GM06990 (cell line): ENCODE measurements at places on chromosomes 13 and 19.

DNA sequence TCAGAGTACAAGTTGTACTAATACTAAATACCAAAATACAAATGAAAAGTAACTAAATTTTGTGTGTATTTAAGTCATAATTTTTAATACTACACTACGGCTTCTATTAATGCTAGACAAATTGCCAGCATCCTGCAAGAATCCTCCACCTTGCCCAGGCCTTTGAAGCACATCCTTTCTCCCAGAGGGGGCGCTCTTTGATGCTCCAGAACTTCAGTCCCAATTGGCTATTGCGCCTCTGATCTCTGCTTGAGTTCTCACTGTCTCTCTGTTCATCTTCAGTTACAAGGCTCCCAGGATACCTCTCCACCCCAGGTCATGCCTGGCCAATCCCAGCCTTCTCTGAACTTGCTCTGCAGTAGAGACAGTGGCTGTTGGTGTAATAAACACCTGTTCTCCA, 141.0 kb downstream of the DCLK1 start:
- DNase-seq = no peak

- DNase-seq = no peak
Observed at GRCh38 chr19:43438291-43439031, 23.8 kb downstream of the TEX101 start.

DNA sequence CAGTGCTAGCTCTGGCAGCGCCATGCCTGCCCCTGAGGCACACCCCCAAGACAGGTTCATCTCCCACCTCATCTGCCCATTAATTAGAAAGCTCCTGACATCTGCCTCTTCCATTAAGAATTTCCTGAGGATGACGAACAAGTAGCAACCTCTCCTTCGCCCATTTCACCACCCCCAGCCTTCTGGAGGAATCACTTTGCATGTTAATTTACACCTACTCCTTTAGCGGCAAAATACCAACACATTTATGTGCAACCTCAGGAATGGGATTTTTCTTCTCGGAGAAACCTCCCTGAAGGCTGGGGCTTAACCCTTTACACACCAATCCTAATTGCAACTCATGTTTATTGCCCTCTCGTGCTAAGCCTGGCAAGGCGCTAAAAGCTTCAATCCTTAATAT, 13.8 kb downstream of the SLC7A1 start:
- no peak for DNase-seq

DNA sequence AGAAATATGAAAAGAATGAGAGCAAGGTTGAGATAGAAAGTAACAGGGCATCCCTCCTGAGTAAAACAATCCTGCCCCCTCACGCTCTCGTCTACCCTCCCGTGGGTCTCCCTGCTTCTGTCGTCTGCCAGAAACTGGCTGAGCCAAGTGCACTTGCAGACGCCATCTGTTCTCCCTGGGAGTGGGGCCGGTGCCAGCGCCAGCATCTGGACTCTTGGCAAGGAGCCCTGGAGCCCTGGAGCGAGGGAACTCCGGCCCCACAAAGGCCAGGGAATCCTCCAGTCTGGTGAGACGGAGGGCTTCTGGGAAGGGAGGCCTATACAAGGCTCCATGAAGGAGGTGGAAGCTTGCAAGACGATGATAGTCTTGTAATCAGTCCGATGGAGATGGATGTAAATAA, 2.3 kb upstream of the TMEM91 start:
- DNase-seq = no peak
